Activated naive CD8-positive, alpha-beta T cell treated with anti-CD3 and anti-CD28 coated beads, Interleukin-2, amount 50 U/mL, for 16 hours (primary cell): ENCODE measurements at places on chromosomes 3 and 15.

GRCh38 chr15:35486296-35486695 is 59.7 kb downstream of the DPH6 start:
- DNase-seq, result no peak

DNA sequence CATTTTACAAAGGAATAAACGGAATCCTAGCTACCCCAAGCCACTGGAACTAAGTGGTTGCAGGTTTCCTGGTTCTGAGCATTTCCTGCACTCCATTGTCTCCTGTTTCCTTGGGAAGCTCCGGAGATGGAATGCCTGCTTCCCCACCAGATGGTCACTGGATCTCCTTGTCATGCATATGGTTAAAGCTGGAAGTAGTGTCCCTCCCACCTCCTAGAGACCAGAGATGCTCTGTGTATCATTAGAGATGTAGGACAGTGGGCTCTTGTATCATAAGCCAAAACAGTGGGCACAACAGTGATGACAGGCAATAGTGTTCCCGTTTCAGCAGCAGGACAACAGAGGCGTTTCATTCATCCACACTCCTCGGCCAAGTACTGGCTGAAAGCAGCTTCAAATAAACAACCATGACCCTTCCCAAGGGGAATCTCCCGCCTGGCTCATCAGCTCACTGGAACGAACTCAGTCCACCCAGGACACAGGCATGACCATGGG is 136.2 kb upstream of the EIF1B start:
- no peak for DNase-seq

DNA sequence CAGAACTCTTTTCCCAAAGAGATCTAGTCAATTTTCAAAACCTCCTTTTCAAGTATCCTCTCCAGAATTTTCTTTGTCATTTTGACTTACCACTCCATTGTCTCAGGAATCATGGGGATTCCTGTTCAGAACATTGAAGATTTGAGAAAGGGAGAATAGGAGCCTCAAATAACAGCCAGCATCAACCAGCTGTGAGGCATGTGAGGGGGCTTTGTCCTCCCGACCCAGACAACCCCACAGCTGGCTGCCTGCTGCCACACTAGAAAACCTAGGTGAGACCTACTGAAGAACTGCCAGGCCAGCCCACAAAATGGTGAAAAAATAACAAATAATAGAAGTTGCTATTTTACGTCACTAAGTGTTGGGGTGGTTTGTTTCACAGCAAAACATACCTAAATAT is 5.9 kb upstream of the ARHGEF26 start:
- no peak for DNase-seq

GRCh38 chr3:72593881-72594397 is 254.3 kb downstream of the SHQ1 start:
- DNase-seq, result no peak

DNA sequence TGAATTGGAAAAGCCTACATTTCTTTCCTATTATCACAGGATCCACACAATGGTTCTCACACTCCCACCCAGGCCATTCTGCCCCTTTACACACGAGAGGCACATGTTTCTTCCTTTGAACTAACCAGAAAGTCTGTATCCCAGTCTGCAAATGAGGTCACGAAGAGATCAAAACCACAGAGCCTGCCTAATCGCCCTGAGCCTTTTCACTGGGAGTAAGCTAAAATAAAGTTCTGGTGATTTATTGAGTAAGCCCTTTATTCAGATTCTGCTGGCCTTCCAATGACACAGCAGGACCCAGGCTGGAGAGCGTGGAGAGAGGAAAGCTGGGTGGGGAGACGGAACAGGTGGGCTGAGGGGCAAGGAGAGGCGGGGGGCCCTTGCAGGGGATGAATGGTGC is 78.7 kb downstream of the ATP1B3 start:
- no peak for DNase-seq

DNA sequence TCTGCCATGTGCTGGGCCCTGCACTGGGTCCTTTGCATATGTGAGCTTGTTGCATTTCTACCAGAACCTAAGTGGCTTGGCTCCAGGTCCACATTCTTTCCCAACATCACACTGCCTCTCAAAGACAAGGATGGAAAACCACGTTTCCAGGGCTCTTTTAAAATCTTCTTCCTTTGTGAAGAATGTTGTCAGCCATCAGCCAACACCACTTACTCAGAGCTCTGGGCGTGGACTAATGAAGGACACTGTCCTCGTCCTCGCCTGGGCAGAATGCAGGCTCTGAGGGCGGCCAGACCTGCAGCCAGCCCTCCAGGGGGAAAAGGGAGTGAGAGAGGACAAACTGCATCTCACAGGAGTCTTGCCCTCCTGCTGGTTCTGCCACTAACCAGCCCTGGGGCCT is 49.7 kb downstream of the MAGEF1 start:
- DNase-seq, result no peak

- no peak for DNase-seq
Observed at GRCh38 chr3:32571192-32571485, 481 bp upstream of the DYNC1LI1 start.

DNA sequence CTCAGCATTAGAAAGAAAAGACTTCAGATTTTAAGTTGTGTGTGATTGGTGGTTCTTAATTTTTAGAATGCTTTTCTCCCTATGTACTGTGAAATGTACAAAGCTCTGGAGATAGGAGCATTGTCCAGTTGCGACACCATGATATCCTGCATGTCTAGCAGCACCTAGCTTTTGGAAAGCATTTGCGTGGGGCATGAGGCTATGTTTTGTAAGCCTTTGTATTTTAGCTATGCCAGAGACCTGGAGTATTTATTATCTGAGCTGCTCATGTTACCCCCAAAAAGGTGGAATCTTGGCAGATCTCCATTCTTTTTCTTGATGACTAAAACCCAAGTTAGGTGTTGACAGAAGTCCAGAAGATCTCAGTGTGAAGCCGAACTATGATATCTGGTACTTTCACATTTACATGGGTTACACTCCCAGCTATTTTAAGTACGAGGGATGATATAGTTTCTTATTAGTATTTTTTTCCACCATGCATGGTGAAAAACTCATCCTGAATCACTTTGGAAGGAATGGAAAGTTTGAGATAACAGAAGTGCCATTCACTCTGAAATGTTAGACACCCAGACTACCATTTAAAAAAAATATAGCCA is 126.7 kb upstream of the SAMMSON start:
- DNase-seq, result no peak

- DNase-seq, result no peak
Observed at GRCh38 chr15:41022487-41023090, 69.3 kb downstream of the CHAC1 start.
